RPMI8226 (cell line): ENCODE measurements at places on chromosomes 2 and 18.

- no peak for DNase-seq
These were observed 140.0 kb upstream of the ST6GAL2 start for GRCh38 chr2:107025869-107026380.

GRCh38 chr18:67590571-67591141 lies 74.1 kb upstream of the DSEL start:
- peak; percentile 7 for DNase-seq

DNA sequence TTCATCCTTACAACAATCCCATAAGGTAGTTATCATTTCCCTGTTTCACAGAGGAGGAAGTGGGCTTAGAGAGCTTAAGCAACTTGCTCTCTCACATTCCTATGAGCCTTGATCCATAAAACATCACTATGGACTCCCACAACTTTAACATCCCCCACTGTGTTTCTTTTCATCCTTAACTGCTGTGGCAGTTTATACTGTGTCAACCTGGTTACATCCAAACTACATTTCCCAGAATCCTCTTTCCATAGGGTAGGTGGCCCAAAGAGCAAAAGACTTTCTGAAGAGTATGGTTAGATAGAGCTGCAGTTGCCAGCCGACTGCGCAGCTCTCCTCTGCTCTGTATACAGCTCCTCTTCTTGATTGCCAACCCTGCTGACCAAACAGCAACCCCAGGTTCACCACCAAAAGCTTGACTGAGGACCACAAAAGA lies 22.5 kb downstream of the MAP3K2 start:
- no peak for DNase-seq

DNA sequence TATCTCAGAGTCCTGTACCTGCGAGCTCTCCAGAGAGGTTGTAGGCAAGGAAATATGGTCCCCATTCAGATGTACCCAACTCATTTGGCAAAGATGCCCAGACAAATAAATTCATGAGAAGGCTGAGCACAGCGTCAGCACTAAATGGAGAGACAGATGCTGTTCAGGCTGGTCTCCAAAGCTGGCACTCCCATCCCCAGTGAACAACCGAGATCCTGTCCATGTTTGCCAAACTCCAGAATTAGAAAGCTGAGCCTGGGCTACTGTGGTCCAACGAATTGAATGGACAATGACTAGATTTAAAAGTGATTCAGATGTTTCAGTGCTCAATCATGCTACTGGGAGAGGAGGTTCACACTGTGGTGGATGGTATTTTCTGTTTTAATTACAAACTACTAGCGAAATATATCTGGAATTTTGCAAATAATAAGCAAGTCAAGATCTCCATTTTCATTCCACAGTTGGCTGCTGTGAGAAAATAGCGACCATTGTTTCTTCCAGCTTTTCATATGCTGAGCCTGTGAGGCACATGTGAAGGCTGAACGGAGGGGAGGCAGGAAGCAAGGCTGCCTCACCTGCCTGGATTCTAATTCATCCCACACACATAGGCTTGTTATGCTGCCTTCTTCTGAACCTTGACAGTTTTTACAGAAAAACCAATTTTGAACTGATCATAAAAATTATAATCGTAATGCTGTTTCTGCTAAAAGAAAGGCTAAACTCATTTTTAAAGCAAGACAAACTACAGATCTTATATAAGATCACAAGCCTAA lies 22.6 kb upstream of the DAPL1 start:
- DNase-seq = no peak

DNA sequence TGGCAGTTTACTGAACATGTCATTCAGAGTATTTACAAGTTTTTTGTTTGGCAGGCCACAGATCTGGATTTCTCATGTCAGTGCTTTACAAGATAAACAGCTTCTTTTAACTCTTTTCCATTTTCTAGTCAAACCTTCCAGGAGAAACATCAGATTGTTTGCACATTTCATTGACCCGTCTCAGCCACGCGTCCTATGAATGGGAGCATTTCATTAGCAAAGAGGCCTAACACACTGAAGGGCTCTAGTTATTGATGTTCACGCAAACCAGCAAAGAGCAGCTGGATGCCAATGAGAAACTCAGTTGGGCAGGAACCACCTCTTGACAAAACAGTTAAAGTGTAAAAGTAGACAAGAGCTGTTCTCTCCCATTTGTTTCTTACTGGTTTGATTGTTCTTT lies 29.2 kb upstream of the MFF start:
- DNase-seq = no peak

GRCh38 chr2:58427572-58428095 lies 186.5 kb upstream of the FANCL start:
- no peak for DNase-seq

GRCh38 chr2:126299469-126299976 lies 356.4 kb upstream of the GYPC start:
- DNase-seq = no peak

DNA sequence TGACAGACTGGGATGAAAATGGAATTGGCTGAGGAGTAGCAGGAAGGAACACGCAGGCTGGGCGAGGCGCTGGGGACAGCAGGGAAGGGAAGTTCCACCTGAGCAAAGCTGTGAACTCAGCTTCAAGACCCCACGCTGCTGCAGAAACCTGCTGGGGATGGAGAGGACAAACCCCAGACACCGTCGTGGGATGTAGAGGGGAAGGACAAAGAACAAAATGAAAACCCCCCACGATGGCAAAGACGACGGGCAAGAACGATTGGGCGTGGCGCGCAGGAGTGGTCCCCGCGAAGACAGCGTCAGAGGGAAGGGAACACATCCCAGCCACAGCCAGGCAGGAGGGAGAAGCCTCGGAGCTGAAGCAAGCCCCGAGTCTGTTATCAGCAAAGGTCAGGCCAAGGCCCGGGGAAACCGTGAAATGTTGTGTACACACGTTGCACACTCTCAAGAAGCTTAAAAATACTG lies 222.9 kb downstream of the NDUFA10 start:
- no peak for DNase-seq

DNA sequence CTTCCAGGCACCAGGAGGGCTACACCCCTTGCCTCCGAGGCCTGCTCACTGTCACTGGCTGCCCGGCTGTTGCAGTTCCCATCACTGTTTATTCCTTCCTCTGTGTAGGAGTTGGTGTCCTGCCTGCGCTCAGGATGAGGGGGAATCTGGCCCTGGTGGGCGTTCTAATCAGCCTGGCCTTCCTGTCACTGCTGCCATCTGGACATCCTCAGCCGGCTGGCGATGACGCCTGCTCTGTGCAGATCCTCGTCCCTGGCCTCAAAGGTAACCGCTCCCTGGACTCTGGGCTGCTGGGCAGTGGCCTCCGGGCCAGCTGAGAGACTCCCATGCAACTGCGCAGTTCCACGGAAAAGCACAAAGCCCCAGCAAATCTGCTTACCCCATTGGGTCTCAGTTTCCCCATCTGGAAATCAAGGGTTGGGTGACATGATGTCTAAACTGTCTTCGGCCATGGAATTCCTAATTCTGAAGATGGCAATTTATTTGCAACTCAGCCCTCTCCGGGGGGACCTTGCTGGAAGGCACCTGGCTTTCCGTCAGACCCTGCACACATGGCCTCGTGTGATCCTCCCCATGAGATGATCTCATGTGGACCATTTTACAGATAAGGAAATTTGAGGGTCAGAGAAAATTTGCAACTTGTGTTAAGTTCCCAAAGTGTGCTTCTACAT lies 9.4 kb downstream of the COLEC11 start:
- DNase-seq = no peak

- DNase-seq = no peak
These were observed 1361.6 kb upstream of the CHAC2 start for GRCh38 chr2:52405980-52406379.

GRCh38 chr18:50453014-50453680 lies 78.3 kb downstream of the SKA1 start:
- no peak for DNase-seq

GRCh38 chr2:42791606-42792005 lies 777 bp downstream of the HAAO start:
- no peak for DNase-seq

DNA sequence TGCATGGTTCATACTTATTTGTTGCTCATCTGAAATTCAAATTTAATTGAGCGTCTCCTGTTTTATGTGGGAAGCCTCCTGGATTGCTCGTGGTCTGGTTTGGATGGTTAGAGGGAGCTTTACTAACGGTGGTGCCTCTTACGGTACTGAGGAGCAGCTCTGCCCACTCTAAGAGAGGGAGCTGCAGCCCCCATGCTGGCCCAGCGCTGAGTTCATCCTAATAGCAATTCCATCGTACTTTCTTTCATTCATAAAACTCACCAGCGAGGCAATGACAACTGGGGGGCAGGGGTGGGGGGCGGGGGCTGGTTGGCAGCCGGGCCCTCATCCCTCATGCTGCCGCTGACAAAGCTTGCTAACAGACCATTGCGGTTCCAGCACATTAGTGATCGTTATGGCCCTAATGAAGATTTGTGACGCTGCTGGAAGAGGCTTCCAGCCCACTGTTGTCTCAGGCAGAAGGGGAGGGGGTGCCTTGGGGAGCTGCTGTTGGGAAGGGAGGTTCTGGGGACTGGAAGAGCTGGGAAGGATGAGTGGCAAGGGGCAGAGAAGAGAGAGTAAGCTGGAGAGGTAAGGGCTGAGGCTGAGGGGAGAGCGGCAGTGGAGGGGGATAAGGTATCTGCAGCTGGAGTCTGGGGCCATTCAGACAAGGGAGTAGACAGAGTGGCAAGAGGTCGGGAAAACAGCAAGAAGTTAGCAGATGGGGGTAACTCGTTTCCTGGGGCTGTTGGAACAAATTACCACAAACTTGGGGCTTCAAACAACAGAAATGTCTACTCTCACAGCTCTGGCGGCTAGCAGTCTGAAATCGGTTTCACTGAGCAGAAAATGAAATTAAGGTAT lies 238.1 kb downstream of the LPIN1 start:
- DNase-seq = no peak

- DNase-seq = no peak
These were observed 145.8 kb downstream of the DCDC2C start for GRCh38 chr2:3849213-3849612.

DNA sequence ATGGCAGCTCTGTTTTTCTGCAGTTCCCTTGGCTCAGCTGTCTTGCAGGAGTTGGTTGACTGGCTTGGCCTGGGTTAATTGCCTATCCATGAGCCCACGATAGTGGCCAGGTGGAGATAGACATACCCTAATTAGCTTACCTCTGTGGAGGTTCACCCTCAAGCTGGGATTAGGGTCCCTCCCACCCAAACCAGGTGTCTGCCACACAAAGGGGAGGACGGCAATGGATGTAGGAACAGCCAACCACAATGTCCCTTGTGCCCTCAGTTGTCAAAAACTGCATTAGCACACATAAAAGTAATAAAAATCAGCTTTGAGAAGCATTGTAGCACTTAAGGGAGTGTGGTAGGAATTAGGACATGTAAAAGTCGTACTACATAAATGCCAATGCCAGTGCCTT lies 4.2 kb downstream of the CYP27A1 start:
- DNase-seq = no peak

- no peak for DNase-seq
These were observed at the start of gene CIDEA for GRCh38 chr18:12254136-12254819. Gene CIDEA (plus strand): TSS chr18:12254361. CDS start chr18:12254384, 23 bp downstream.

GRCh38 chr2:220877897-220878296 lies 694.2 kb downstream of the EPHA4 start:
- DNase-seq = no peak

- DNase-seq = no peak
These were observed 72.3 kb downstream of the MEP1B start for GRCh38 chr18:32262092-32262491.

GRCh38 chr2:234960175-234961088 lies 8.6 kb downstream of the SH3BP4 start:
- peak; percentile 56 for DNase-seq

GRCh38 chr18:46536215-46536874 lies 120.7 kb downstream of the LOXHD1 start:
- DNase-seq = no peak

DNA sequence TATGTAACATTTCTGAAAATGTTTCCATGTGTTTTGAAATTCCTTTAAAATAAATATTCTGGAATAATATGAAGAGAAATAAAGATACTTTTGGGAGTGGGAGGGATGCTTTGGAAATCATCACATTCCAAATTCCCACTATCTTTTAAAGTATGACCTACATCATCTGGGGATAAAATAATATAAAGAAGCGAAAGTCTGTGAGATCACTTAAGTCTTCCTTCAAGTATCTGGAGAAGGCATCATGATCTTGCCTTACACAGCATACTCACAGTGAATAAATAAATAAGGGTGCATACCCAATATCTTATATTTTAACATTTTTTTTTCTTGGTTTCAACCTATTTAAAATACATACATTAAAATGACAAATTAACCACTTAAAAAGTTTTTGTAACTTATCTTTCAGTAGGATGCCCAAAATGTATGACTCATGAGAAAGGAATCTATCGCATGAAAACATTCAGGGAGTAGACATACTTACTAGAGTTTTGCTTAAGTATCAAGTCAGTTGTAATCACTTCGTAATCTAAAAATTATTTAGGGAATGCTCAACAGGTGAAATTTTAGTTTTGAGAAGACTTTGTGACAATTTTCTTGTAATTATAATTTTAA lies 248.3 kb upstream of the COL3A1 start:
- no peak for DNase-seq

- DNase-seq = no peak
These were observed 49.9 kb downstream of the CRACDL start for GRCh38 chr2:98886066-98886554.
